NCI-H1436 treated with DMSO at 0.1 percent for 48 hours (cell line): ENCODE measurements at places on chromosomes 3 and 15.

GRCh38 chr15:67076147-67076843 is 10.9 kb downstream of the SMAD3 start:
- no peak for DNase-seq

DNA sequence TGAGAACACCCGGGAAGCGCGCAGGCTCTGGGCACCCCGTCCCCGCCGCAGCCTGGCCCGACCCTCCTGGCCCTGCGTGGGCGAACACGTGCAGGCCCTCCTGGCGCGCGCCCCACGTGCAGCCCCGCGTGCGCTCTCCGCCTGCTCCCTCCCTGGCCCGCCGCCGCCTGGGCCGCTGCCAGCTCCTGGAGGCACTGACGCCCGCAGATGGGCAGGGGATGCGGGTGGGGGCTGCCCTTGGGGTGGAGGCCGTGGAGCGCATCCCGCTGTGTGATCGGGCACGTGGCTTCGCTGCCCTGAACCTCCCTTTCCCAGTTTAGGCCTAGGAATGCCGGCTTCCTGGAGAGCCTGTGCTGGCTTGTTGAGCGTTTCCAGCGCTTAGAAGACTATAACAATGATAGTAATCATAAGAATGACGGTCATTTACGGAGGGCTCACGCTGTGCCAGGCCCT is 104.6 kb upstream of the SLC6A6 start:
- DNase-seq, result no peak

DNA sequence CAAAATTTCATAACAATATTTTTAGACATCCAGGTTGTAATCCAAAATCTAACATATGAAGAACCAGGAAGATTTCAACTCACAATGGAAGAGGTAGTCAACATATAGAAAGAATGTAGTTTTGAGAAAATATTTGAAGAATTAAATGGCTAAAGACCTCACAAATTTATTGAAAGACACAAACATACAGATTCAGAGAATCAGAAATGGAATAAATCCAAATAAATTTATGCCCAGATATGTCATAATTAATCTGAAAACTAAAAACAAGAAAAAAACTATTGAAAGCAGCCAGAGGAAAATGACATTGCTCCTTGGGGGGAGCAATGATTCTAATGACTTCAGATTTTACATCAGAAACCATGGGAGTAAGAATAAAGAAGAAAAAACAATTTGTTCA is 75.8 kb downstream of the TCF12 start:
- DNase-seq, result no peak

GRCh38 chr3:105647047-105647446 is 221.8 kb downstream of the CBLB start:
- DNase-seq, result no peak
